Stimulated activated CD4-positive, alpha-beta T cell treated with anti-CD3 and anti-CD28 coated beads, Interleukin-12 subunit alpha, Interleukin-12 subunit beta, amount 100 ng/mL, for 24 hours (primary cell): ENCODE measurements at places on chromosomes 2 and 18.

DNA sequence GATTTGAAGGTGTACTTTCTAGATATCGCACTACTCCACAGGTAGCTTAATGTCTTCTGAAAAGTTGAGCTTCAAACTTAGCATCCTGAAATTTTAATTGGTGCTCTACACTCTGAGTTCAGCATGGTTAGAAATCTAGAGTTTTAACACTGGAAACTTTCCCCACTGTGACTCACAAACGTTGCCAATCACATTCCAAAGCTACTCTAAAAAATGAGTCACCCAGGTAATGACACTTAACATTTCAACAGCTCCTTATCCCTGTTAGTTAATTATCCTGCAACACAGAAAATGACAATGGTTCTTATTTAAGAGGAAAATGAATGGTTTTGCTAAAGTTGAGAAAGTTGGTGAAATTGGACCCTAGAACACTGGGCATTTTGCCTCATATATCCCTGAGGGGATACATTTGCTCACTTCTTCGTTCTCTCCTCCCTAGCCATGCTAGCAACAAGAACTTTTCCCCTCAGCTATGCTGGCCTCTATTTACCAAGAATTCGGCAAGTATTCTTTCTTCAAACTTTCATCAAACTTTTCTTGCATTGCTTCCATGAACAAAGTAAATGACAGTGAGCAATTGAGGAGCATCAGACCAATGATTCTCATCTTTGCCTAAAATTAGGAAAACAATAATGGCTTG is 1024.1 kb upstream of the KLHL29 start:
- no peak for DNase-seq

DNA sequence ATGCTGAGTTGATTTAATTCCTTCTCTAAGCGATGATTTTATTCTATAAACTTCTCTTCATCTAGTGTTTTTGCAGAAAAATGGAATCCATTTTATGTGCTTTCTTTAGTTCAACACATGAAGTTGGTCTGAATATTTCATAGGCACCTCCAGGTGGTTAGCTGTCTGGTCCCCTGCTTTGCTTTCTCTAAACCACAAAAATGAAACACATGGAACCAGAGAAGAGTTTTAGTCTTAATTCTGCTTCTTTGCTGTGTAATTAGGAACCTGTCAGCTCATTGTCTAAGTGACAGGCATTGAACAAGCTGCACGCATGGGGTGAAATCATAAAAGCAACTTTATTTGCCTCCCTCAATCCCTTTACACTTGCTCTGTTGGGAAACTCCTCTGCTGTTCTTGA is 150.4 kb downstream of the PIK3C3 start:
- DNase-seq = no peak

- DNase-seq = no peak
Measured at GRCh38 chr18:62281684-62282083, 43.4 kb upstream of the TNFRSF11A start.

GRCh38 chr2:216918088-216918680 is 58.3 kb upstream of the TNP1 start:
- DNase-seq = no peak

- DNase-seq = no peak
Measured at GRCh38 chr2:225584796-225585195, 185.3 kb downstream of the NYAP2 start.

DNA sequence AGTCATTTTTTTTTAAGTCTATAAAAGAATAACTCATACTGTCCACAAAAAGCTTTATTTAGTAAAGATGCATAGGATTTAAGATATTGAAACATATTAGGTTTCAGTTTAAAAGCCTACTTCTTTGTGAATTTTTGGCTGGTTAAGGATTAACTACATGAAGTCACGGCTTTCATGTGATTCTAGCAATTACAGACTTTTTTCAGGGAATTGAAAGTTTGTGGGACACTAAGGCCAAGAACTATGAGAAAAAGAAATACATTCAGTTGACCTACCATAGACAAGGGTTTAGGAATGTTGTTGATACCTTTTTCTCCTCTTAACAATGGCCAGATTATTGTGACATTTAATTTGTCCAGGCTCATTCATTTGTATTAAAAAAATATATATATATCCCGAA is 109.3 kb downstream of the MEIS1 start:
- no peak for DNase-seq

DNA sequence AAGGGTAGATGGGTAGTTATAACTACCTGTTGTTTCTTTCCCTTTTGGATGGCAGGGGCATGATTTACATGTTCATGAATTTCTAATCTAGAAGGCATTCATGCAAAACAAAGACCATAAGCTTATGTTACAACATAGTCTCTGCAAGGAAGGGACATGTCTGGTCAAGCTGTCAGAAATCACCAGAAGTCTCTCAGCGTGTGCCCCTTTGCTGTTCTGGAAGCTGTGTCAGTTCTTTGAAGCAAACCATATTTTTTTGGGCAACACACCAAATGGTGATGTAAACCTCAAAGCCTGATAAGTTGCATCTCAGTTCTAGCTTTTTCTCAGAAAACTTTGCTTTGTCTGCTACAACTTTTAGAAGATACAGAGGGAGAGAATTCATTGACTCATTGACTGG is 173.5 kb upstream of the CTAGE1 start:
- DNase-seq = no peak

DNA sequence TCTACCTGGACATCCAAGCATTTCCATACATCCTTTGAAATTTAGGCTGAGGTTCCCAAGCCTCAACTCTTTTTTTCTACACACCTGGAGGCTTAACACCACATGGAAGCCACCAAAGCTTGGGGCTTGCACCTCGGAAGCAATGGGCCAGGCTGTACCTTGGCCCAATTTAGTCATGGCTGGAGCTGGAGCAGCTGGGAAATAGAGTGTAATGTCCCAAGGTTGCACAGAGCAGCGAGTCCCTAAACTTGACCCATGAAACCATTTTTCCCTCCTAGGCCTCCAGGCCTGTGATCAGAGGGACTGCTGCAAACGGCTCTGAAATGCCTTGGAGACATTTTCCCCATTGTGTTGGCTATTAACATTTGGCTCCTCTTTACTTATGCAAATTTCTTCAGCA is 1574.3 kb upstream of the ZEB2 start:
- DNase-seq = no peak

DNA sequence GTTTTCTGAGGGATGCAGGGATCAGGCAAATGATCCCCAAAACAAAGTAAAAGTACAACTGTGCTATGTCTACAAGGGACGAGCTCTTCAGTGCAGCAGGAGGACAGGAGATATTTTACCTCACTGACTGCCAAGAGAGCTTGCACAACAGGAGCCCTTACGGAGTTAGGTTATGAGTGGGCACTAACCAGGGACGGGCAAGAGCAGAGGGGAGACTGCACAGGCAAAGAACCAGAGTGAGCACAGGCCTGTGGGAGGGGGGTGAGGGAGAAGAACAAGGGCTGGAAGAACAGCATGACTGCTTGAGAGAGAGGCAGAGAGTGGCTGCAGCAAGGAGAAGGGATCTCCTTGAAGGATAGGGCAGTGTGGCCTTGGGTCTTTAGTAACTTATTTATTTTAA is 101.1 kb upstream of the PID1 start:
- no peak for DNase-seq

GRCh38 chr2:176004934-176005333 is 2.9 kb upstream of the LNPK start:
- DNase-seq = no peak

- no peak for DNase-seq
Measured at GRCh38 chr18:51171223-51171622, 26.3 kb downstream of the MEX3C start.

GRCh38 chr2:168723275-168723899 is 79.0 kb upstream of the NOSTRIN start:
- DNase-seq = no peak

GRCh38 chr18:13218997-13219396 is 437 bp downstream of the LDLRAD4 start:
- no peak for DNase-seq

- DNase-seq = no peak
Measured at GRCh38 chr2:108562274-108562673, 28.0 kb downstream of the LIMS1 start.

DNA sequence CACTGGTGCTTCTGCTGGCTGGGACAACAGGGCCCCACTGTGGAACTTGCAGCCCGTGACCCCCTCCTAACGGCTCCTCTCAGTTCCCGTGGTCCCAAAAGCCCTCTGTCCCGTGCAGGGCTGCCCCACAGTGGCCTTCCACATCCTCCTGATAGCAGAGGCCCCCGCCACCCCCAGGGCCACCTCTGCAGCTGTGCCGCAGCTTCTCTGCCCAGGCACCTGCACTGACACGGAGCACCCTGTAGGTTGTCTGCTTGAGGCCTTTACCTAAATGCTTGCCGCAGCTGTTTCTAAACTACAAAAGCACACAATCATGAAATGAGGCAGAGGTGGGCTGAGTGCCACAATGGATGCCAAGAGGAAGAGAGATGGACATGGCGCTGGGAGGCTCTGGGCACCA is 13.5 kb upstream of the GRHL1 start:
- DNase-seq = no peak

GRCh38 chr18:369224-370015 is 101.6 kb upstream of the THOC1 start:
- DNase-seq = no peak

DNA sequence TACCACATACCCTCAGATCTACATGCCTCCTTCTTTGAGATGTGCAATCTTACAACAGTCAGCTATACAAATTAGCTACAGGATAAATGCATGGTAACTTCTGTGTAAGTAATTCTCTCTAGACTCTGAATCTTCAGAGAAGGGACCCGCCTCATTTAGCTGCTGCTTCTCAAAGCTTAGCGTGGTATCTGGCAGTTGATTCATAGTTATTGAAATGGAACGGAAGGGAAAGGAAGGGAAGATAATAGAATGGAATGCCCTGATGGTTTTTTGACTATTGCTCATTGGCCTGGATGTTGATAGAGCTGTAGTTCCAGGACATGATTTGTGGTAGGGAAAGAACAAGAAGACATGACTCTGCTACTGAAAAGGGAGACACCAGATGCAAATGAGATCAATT is 498.1 kb upstream of the CRIM1 start:
- DNase-seq = no peak

- no peak for DNase-seq
Measured at GRCh38 chr2:220320326-220320725, 692.9 kb downstream of the SLC4A3 start.

DNA sequence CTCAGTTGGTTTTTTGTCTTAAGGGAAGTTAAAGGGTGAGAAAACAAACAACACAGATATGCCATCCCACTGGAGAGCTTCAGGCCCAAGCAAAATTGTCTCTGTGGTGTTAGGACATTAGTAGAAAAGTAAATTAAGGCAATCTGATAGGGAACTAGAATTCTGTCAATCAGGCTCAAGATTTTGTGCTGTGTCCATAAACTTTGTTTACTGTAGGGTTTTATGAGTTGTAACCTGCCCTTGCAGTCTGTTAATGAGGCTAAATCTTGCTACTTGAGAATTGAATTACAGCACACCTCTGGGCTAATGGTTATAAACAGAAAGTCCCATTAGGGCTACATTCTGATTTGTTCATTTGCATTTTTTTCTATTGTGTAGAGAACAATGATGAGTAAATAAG is 78.0 kb upstream of the OTX1 start:
- no peak for DNase-seq

GRCh38 chr2:109594246-109594885 is 19.4 kb downstream of the SEPTIN10 start:
- DNase-seq = no peak

DNA sequence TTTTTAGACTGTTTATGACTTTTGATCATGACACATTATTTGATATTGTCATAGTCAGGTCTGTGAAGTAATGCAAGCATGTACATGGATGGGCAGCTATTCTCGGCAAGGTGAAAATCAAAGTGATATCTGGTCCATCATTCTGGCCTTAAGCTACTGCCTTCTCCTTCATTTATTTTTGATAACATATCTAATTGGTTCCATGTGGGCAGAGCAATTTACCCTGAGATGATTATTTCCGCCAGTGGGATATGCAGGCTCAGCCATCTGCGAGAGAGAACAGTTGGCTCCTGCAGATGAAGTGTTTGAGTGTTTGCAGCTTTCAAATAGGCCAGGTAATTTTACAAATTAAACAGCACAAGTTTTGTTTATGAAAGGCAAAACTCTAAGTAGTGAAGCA is 116.4 kb downstream of the LYPD6 start:
- no peak for DNase-seq

DNA sequence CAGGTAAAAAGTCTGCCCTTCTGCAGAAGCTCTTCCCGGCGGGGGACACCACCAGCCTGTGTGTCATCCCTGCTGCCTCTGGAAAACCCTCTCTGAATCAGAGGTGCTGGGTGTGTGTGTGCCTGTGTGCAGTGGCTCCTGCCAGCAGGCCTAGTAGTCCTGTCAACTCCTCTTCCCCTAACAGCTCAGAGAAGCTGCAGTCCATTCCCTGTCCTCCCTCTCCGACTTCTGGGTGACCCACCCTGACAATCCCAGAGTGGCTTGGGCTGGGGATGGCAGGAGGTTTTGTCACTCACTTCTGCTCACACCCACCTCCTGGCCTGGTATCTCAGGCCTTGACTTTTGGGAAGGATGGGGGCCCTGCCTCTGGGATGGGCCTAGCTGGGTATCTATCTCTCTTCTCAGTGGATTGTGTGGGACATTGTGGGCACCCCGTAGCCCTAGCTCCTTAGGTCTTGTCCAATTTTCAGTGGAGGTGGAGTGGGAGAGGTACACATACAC is 2.3 kb downstream of the WNT10A start:
- no peak for DNase-seq

- DNase-seq = no peak
Measured at GRCh38 chr2:162732946-162733698, 105.4 kb downstream of the KCNH7 start.

GRCh38 chr2:181995289-181995688 is 9.6 kb downstream of the PPP1R1C start:
- DNase-seq = no peak

GRCh38 chr2:237016121-237016915 is 69.4 kb upstream of the COPS8 start:
- DNase-seq = no peak

DNA sequence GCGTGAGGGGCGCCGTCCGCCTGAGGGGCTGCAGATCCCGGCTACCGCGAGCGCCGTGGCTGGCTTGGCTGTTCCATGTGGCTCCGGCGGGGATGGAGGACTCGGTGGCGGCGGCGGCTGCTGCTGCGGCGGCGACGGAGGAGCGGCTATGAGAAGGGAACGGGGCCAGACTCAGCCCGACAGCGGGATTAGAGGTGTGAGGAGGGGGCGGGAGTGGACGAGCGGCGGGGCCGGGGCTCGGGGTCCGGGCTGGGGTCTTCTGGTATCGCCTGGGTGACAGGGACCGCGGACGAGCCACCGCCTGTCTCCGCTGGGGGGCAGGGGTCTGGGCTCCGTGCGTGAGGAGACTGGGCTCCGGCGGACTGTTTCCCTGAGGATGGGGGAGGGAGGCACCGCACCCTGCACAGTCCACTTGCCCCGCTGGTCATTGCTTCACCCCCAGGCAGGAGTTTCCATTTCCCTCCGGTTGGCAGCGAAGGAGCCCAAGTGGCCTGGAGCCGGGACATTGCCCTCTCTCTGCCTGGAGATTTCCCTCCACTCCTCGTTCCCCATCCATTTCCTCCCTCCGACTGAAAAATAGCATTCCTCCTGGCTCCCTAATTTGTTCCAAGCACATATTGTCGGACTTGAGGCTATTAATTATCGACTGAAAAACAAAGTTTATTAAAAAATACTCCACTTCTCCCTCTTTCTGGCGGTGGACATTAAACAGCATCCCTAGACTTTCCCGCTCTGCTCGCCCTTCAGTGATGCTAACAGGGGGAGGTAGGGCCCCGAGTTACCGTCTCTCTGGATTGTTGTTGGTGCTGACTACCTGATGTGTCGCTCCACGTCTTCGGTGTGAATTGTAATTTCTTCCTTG is 577 bp downstream of the EHBP1 start:
- no peak for DNase-seq
